Esophagus mucosa (tissue), 1 donor: ENCODE measurements at places on chromosomes 12 and 14.

- no peak for ATAC-seq
Observed at GRCh38 chr12:131057211-131057721, 103.6 kb downstream of the ADGRD1 start.

GRCh38 chr12:18250313-18250916 is 10.9 kb upstream of the PIK3C2G start:
- no peak for ATAC-seq

DNA sequence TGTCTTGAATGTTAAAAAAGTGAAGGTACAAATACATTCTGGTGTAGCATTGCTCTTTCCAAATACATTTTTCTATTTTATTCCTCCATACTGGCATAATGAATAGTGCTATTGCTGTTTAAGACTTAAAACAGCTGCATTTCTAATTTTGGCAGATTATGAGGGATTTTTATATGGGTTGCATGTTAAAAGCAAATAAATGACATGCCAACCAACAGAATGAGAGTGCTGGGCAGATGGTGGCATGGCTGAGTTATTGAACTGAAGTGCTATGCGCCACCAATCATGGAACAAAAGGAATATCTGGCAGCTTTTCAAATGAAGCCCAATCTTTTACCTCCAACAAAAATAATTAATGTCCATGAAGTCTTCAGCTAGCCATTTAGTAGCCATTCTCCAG is 215.0 kb downstream of the PRKD1 start:
- ATAC-seq: no peak

DNA sequence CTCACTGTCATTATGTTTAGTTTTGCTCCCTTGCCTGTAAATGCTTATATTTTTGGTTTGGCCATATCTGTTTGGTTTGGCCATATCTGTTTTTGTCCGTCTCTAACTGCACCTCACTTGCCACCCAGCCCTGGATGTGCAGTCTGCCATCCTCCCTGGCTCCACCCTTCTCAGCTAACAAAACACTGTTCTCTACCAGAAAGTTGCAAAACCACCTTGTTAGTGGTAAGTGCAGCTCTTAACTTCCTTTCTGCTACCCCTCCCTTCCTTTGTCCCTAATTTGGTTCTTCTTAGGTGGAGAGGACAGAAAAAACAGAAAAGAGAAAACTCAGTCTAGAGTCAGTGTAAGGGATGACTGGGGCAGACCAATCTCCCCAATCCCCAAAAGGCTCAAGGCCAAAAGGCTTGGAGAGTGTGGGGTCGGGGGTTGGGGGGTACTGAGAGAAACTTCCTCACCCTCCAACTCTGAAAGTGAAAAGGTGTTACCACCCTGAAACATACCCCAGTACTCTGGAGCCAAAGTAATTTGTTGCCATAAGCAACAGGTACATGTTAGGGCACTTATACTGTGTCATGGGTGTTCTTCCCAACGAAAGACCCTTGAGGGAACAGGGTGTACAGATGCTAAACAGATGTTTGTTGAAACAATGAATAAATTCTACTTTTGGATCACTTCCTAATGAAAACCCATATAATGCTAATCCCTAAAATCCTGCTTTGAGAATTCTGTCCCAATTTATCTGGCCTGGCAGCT is 5.0 kb downstream of the BIN2 start:
- ATAC-seq: peak; percentile 57

DNA sequence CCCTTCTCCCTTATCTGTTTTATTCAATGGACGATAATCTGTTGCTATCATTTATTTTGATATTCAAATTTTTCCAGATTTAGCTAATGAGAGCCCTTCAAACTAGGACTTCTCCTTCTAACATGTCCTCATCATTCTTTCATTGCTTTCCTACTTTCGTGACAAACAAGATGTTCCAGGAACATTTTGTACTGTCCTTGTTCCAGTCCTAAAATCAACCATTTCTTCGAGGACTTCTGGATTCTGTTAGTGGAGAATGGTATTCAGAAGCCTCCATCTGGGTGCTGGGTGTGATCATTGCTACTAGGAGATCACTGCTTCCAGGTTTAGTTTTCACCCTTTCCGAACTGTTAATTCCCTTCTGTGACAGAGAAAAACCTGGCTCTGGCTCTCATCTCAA is 29.5 kb upstream of the FBXO34 start:
- no peak for ATAC-seq

GRCh38 chr12:84891106-84891838 is 21.3 kb downstream of the SLC6A15 start:
- no peak for ATAC-seq

- ATAC-seq: no peak
Observed at GRCh38 chr12:104010606-104011169, 39.3 kb downstream of the GLT8D2 start.

- ATAC-seq: no peak
Observed at GRCh38 chr12:54421879-54422250, 2.8 kb upstream of the ITGA5 start.

DNA sequence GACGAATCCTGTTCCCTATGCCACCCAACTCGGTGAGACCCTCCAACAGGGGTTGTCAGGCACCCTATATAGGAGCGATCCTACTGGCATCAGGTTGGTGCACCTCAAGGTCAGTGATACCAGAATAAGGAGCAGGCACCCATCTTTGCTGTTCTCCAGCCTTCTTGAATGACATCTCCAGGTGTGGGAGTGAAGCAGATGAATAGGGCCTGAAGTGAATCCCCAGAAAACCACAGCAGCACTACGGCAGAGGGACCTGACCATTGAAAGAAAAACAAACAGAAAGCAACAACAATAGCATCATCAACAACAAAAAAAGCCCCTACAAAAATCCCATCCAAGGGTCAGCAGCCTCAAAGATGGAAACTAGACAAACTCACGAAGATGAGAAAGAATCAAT is 445.2 kb upstream of the ATP2B1 start:
- ATAC-seq: no peak

DNA sequence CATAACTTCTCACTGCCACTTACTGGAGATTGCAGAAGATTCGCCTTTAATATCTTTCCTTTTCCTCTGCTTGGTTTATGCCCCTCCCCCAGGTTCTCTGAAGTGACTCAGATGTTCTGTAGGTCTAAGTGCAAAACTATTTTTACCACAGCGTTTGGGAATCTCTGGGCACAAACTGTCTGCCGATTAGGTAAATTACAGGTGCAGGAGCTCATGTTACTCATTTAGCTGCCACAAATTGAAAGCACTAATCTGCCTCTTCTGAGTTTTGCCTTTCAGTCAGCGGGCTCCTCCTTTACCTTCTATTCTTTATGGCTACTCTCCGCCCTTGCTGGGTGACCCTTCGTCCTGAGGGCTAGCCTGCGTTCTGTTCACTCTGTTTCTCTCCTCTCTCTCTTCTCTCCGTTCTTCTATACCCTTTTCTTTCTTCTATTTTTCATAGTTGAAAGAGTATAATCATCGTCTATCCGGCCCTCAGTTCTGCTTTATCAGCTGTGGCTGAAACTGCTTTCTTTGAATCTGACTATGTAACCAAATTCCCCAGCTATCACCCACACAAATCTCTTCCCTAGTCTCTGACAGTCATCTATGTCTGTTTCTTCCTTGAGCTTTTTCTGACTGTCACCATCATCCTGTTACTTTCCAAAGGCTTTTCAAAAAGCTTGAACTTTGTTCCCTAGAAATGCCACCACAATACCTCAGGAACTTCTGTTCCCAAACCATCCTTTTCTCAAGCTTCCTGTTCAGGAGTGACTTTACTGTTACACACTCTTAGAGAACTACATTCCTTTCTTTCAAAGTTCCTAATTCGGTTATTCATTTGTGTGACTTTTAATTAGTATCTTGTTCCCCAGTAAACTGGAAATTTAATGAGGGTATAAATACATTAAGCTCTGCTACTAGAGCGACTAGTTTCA is 4.3 kb upstream of the MYF6 start:
- no peak for ATAC-seq

DNA sequence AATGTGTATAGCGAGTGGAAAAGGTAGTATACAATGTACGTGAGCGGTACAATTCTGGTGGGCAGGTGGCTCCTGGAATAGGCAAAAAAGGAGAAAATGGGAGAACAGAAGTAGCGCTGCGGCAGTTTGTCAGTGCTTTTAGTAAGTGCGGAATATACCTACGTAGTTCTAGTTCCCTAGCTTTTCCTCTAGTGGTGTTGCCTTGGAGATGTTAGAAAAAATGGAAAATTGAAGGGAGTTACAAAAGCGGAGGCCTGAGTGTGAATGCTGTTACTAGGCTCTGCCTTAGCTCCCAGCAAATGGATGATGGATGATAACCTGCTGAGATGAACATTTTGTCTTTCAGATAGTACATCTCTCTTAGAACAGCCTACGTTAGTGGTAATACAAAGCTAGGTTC is 1.1 kb downstream of the TTC8 start:
- no peak for ATAC-seq

DNA sequence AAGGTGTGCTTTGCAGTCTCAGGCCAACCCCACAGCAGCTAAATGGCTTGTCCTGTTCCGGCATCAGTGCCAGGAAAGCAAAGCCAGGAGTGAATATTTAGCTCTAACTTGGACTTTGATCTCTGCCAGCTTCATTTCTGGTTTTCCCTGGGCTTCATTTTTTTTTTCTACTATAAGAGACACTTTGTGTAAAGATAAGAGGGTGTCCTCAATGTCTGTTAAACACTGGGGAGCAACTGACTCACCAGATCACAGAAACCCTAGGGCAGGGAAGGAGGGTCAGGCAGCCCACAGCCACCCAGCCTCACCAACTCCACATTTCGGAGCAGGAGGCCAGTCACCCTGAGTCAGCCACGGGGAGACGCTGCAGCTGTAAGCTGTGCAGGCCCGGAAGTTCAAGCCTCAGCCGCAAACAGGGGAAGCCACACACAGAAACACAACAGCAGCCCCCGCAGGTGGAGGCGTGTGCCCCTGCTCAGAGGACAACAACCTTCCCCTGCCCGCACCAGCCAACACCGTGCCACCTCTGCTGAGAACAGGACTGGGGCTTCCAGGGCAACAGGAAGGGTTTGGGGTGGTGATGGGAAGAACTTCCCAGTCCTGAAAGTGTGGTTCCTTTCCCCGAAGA is 6.3 kb downstream of the TNFRSF1A start:
- ATAC-seq: peak; percentile 47

GRCh38 chr12:55633151-55633550 is 3.5 kb upstream of the OR10P1 start:
- no peak for ATAC-seq

DNA sequence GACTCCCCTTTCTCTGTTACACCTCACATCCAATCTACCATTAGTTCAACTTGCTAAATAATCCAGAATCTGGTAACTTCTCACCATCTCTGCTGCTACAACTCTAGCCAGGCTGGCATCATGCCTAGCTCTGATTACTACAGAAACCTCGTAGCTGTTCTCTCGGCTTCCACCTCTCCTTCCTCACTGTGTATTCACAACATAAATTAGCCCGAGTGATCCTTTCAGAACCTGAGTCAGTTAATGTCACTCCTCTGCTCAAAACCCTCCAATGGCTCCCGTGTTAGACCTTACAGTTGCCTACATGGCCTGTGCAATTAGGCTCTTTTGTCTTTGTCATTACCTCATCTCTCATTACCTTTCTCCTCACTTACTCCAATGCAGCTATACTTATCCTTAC is 139.4 kb downstream of the PDE3A start:
- no peak for ATAC-seq

GRCh38 chr12:120429368-120429767 is 8.5 kb upstream of the COX6A1 start:
- no peak for ATAC-seq

GRCh38 chr12:55658635-55659391 is 22.1 kb downstream of the OR10P1 start:
- ATAC-seq: peak; percentile 56

DNA sequence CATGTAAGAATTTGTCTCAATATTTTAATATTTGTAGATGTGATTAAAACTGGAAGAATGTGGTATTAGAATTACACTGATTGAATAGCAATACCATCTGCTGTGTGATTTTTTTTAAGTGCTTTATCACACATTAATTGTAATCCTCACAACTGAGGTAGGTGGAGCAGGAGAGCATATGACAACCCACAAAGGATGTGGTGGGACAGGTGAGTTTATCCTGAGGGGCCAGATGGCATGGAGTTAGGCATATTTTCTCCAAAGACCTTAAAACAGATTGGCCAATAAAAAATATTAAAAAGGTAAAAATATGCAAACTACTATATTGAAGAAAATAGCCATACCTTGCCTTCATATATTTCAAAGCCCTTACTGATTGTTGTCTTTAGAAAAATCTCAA is 7.8 kb downstream of the LRRC10 start:
- no peak for ATAC-seq

DNA sequence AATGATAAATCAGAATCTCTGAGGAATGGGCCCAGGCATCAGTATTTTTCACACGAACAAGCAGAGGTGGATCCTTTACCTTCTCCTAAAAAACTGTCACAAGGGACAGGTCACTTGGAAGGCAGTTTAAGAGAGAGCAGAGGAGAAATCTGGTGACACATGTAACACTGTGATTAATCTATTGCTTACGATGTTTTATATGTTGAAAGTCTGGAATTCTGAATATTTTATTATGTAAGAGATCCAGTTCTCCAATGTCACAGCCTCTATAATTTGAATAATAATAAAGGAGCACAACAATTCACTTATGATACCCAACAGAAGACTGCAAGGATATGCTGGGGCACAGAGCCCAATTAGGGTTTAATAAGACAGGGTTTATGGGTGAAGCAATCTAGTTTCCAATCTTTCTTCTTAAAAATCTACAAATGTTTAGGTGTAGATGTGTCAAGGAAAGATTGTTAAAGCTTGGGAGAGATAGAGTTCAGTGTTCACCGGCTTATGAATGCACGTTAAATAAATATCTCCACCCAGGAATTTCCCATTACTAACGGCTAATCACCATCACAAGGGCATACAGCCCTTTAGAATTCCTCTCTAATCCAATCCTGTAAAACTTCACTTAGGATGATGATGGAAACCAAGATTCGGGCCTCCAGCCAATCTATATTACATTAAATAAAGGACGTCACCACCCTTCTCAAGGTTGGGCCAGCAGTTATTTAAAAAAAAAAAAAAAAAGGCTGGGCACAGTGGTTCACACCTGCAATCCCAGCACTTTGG is 23.4 kb downstream of the DUSP16 start:
- ATAC-seq: peak; percentile 55

- no peak for ATAC-seq
Observed at GRCh38 chr12:65463611-65464010, 185.1 kb downstream of the MSRB3 start.

DNA sequence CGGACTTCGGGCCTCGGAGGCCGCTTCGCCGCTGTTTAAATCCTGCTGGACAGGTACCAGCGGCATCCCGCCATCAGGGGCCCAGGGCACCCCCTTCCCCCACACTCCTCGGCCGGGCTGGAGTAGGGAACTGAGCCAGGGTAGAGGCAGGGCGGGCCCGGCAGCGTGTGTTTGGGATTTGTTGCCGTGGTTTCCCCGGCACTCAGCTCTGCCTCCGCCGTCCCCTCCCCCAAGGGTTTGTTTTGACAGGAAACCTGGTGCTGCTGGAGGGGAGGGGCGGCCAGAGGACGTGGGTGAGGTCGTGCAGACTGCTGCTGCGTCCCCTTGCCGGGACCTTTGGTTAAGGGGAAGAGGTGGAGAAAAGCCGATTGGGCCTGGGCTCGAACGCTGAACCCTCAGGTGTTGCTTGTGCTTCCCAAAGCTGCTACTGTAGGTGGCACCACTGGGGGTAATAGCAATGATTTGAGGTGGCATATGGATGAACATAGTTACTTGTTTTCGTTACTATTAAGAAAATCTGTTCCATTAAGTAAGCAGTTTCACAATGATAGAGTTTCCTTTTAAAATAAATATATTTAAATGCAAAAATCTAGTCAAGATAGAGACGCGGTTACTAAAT is 778 bp downstream of the TCP11L2 start:
- peak; percentile 76 for ATAC-seq

GRCh38 chr12:70241845-70242244 is 1.4 kb upstream of the CNOT2 start:
- no peak for ATAC-seq
